ENCODE measurements at places on chromosomes 16 and 17.

- DNase-seq: no peak
Measured at GRCh38 chr16:75087375-75087979, 29.1 kb downstream of the LDHD start.

DNA sequence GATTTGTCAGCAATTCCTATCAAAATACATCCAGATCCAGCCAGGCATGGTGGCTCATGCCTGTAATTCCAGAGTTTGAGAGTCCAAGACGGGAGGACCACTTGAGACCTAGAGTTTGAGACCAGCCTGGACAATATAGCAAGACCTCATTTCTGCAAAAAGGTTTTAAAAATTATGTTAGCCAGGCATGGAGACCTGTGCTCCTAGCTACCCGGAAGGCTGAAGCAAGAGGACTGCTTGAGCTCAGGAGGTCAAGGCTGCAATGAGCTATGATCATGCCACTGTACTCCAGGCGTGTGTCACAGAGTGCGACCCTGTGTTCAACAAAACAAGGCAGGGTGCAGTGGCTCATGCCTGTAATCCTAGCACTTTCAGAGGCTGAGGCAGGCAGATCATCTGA, 215.2 kb downstream of the CPPED1 start:
- no peak for DNase-seq

- DNase-seq: no peak
Measured at GRCh38 chr16:22739077-22739476, 74.9 kb upstream of the HS3ST2 start.

DNA sequence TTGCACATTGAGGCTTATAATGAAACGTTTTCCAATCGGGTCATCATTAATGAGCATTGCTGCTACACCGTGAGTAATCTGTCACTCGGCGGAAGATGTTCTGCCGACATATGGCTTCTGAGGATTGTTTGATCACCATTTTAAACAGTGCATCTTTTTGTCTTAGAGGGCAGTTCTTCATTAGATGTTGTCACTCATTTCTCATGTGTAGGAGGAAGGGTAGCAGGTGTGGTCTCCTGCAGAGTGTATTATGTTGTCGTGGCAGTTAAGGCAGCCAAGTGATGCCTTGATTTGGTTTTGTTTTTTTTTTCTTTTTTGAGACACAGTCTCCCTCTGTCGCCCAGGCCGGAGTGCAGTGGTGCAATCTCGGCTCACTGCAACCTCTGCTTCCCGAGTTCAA, 50.5 kb downstream of the SEC14L1 start:
- DNase-seq: no peak

DNA sequence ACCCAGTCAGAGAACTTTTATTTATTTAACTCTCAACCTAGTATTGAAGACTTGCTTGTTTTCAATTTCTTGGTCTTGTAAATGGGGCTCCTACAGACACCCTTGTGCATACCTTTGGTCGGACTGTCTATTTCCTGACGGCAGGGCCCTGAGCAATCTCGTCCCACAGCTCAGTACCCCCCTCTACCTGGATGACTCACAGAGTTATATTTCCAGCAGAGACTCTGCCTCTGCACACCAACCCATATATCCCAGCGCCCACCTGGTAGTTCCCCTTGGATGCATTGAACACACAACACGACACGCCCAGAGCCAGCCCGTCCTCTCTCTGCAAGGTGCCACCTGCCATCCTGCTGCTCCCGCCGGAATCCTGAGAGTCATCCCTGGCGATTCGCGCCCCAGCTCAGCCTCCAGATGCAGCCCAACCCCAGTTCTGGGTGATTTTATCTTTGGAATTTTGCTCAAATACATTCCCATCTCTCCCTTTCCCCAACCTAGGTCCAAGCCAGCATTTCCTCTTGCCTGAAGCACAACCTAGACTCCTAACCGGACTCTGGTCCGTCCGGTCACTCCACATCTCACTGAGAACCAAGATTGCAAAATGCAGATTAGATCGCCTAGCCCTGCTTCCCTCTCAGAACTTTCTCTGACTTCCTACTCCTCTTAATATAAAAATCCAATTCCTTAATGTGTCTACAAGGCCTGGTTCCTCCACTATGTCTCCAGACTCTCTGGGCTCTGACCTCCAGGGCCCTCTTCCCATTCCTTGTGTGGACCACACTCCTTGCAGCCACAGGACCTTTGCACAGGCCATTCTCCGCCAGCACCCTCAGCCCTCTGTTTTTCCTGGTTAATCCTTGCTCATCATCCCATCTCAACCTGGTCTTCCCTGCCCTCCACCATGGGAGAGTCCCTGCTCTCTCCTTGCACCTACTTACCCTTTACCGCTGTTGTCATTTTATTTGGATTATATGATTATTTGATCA, 129.2 kb downstream of the SEC14L1 start:
- DNase-seq: no peak

All from neural crest cell (in vitro differentiated cells).